ENCODE measurements at places on chromosomes 4 and X.

DNA sequence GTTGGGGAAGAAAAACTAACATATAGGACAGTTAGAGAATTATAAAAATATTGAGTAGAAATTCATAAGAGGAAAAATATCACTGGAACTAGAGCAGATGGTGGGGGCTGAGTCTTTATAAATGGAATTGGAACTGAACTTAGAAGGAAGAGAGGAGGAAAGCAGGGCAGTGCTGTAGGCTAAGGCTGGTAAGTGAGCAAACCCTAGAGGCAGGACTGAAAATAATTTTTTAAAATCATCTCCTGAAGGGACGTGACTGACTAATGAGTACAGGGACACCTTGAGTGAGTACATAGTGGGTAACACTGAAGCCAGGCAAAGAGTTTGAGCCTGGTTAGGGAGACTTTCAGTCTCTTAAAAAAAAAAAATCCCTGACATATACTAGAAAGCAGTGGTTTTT, 63.3 kb downstream of the GALNT7 start:
- DNase-seq, result peak; percentile 65

- peak; percentile 21 for DNase-seq
These were observed 7.9 kb downstream of the HUWE1 start for GRCh38 chrX:53678667-53679066.

DNA sequence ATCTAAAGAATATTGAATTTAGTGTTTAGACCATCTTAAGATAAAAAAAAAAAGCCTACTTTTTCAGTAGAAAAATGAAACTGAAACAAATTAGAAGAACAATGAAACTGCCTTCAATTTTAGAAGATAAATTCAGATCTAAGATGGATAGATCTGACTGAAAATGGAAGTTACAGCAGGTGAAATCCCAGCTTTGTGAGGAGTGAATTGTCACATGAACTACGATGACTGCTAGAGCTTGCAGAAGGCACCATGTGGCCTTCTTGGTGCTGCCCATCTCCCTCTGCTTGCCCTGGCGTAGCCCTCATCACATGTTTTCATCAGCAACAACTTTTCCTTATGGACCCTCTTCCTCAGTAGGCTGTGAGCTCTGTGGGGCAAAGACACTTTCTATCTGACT, 51.4 kb upstream of the EMCN start:
- no peak for DNase-seq

DNA sequence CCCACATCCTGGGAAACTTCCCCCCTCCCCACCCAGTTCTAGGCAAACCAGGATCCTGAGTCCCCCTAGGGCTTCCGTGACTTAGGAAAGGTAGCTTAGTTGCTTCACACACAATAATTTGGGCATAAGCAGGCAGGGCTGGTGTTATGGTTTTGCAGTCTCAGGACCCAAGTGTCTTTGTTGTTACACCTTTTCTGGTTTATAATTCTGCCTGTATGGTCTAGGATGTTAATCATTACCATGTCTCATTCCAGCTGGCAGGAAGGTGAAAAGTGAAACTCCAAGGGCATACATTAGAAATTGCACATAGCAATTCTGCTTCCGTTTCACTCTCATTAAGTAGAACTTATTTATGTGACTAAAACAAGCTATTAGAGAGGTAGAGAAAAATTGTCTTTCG, 16.8 kb downstream of the UGT8 start:
- no peak for DNase-seq

- DNase-seq, result no peak
These were observed 214.6 kb upstream of the PSAPL1 start for GRCh38 chr4:7649411-7649740.

GRCh38 chr4:156738766-156739165, 232.8 kb downstream of the PDGFC start:
- no peak for DNase-seq

DNA sequence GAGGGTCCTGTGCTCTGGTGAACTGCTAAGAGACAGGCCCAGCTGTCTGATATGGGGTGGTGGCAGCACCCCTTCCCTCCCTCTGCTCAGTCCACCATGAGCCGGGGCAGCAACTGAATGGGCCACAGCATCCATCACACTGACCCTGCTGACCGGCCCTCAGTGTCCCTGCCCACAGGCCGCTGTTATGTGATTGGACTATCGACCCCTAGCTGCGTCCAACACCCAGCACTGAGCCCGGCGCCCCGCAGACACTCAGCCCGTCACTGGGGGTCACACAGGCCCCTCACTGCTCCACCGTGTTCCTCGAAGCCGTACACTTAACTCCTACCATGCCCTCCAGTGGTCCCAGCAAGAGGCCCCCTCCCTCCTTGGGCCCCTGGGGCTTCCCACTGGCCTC, 88.8 kb upstream of the PSAPL1 start:
- DNase-seq, result no peak

DNA sequence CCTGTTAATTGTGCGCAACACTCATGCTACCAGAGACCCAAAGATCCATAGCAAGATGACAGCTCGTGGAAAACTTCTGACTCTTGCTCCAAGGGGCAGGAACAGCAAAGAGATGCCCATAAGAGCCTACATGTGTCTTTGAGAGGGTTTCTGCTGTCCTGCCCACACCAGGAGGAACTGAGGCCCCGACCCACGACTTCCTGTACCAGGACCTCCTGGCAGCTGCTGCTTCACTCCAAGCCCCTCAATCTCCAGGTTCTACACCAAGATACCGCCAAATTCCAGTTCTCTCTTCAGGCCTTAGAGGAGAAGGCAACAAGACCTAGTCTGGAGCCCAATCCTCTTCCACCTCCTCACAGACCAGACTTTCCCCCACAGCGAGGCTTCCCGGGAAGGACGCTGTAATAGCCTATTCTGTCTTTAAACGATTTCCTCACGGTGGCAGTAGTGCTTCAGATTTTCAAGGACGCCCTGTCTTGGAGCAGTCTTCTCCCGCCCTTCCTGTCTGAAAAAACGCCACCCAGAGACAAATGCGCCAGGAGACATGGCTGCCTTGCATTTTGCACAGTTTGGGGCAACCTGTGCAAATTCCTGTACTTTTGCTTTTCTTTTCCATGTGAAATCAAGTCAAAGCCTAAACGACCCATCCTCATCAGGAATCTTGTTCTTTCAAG, 230.2 kb upstream of the STK26 start:
- peak; percentile 97 for DNase-seq

DNA sequence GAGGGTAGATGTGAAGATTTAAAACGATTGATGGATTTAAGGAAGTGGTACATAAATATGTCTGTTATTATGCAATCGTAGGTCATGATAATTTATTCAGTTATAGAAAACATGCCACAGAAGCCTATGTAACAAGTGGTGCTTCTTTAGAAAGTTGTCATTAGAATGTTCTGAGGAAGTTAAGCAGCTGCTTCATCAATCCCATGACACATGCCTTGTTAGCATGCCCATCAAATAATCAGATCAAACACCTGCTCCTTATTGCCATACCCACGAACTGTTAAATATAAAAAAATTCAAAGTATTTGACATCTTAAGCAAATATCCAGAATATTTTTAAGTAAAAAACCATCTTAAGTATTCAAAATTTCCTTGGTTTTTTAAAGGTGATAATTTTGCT, 76.4 kb upstream of the MYOZ2 start:
- DNase-seq, result peak; percentile 29

DNA sequence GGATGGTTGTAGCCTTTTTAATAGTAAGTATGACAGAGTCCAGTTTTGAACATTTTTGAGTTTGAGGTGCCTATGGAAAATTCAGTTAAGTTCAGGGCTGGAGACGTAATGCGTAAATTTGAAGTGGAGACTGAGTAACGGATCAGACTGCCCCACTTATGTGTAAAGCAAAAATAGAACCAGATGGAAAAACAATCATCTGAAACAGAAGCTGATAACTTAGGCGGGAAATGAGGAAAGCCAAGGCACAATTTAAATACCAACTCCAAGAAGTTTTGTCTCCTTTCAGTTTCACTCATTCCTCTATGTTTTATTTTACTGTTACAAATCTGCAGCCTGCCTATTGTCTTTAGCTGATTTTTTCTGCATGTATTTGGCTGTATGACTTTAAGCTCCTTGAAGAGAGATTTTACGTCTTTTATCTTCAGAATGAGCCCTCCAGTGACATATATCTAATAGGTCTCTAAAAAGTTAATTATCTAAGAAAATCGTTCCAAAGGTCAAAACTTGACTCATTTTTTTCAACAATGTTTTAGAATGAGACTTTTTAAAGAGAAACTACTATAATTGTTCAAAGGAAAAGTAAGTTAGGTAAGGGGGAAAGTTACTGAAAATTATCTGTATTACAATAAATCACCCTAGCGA, 1.1 kb downstream of the SGCB start:
- DNase-seq, result no peak

GRCh38 chr4:7943211-7943610, 3.5 kb upstream of the AFAP1 start:
- no peak for DNase-seq

DNA sequence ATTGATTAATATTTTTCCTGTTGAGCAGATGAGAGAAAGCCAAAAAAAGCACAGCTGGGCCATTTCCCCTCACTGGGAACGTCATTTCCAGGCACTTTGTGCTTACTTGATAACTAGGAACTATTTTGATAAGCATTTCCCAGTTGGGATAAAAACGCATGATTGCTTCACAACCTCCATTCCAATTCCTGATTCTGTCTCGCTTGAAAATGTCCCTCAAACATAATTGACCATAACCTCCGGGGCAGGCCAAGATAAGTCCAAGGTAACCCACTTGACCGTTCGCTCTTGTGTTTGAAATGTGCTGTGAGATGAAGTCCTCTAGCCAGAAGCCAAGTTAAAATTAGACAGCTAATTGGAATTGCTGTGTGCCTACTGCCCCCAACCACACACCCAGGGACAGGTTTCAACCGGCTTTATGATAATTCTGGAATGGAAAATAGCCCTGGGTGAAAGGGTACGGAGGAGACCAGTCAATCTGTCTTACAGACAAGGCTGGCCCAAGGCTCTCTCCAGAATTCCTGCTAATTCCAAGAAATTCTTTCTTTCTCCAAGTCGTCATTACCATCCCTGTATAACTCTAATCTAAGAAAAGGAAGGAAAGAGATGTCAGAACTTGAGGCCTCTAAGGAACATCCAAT, 137.1 kb downstream of the MID1 start:
- DNase-seq, result no peak

DNA sequence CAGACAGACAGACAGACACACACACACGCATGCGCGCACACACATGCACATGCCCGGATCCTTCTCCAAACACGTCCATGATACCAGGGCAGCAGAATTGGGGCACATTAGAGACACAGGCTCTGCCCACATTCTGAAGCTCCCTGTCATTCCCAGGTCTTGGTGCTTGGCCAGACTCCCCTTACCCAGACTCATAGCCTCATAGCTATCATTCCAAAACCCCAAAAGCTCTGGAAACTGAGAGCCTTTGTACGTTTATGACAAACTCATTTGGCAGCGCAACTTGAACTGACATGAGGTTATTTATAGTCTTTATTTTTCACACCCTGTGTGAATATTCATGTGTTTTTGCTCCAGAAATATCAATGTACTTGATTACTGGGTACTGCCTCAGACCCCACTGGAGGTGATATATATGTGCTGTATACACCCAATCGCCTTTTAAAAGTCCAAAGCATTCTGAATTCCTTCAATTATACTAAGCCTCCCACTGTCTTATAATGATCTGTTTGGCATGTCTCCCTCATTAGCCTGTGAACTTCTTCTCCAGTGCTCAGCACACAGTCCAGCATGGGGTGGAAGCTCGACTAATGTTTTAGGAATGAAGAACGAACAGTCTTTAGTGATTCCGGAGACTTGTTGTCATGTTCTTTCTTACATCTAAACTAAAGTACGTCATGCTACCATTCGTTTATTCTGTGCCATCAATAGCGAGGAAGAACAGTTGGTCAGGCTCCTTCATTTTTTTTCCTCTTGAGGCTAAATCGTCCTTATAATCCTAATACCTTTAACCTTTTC, 45.0 kb downstream of the RTL9 start:
- no peak for DNase-seq

GRCh38 chr4:92265021-92265420, 38.7 kb upstream of the GRID2 start:
- DNase-seq, result no peak

DNA sequence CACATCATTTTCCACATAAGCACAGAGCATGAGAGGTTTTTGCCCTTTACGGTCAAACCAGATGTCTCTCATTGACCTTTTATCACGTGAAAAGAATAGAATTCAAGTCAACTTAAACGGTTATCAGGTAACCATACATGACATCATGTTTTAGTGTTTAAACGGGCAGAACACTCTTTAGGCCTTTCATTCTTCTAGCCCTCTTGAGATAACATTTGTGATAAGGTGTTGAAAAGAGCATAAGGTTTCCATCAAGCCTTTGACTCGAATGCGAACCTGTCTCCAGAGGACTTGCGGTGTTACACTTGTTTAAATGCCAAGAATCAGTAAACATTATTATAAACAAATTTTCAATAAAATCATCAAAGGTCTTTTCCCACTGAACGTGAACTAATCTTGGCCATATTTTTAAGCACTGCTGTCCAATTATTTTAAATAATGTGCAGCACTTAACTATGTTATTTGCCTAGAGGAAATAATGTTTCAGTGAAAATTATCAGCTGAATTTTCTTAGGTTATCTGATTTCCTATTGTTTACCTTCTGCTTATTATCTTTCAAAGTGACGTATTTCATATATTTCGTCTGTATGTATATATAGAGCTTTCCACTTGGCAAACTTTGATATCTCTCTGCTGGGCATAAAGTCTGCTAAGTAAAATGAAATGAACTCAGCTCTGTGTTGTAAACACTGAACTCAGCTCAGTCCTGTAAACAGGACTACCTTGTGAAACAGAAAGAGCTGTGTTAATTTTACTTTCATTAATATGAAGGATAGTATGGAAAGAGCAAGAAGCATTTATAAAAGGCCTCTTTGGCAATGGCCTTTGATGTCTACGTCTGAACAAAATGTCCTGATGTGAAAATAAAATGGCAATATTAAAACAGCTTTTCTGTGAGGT, 33.3 kb downstream of the TENM3 start:
- DNase-seq, result no peak

GRCh38 chr4:5527211-5527610, 181.1 kb downstream of the EVC2 start:
- no peak for DNase-seq

DNA sequence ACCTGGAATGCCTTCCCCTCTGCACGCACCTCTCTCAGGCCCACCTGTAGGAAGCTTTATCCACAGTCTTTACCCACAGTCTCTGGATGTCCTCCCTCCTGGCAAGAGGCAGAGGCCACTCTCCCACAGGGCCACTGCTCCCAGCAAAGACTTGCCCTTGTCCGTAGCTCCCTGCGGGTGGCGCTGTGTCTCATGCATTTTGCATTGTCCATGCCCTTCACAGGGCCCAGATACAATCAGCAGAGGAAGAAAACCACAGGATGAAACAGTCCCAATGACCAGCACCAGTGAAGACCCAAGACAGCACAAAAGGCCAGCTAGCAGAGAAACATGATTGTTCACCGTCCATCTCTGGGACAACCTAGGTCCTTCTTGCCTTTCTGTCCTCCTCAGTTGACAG, 2.1 kb upstream of the NSG1 start:
- DNase-seq, result no peak
